ENCODE measurements at places on chromosomes 3 and 15.

GRCh38 chr3:162175878-162176277 lies 679.3 kb downstream of the OTOL1 start:
- DNase-seq = no peak

DNA sequence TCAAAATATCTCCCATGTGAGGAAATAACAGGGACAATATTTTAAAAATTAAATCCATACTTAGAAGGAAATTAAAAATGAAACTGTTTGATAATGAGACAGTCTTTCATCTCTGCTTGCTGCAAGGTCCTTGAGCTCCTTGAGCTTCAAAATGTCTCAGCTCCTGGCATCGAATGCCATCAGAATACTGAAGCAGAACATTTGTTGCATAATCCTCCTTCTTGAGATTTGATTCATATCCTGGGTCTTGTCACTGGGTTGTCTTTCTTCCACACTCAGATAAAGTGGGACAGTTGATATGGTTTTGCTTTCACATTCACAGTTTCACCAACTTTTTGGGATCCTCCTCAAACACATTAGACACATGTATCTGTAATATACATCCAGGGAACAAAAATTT lies 27.8 kb downstream of the COL8A1 start:
- DNase-seq = no peak

- no peak for DNase-seq
These were observed 132.8 kb downstream of the TUSC7 start for GRCh38 chr3:116842254-116842957.

DNA sequence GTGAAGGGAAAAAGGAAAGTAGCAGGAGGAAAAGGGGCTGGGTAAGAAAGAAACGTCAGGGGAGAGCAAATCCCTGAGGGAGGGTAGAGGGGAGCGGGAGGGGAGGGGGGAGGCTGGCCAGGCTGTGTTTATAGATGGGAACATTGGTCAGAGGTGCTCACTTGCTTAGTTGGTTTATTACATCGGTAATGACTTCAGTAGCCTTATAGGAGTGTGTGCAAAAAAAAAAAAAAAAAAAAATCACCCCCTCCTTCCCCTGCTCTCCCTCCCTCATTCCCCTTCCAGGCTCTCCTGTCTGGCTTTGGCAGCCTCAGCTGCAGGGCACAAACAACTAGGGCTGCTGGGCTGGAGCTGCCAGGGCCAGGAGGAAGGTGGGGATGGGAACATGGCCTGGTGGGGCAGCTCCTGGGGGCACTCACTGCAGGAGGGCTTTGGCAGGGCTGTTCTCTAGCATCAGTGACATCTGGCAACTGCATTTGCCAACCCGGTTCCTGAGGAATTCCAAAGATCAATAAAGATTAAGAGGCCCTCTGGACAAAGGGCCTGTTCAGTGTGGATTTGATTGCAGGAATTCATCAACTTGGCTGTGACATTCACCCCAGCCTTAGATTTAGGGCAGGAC lies 334.5 kb upstream of the FRG2C start:
- no peak for DNase-seq

- DNase-seq = no peak
These were observed 55.9 kb upstream of the MEF2A start for GRCh38 chr15:99509686-99510461.

GRCh38 chr3:194139814-194140391 lies 4.0 kb downstream of the HES1 start:
- DNase-seq = no peak

GRCh38 chr15:59160880-59161593 lies 45.6 kb upstream of the LDHAL6B start:
- DNase-seq = no peak

DNA sequence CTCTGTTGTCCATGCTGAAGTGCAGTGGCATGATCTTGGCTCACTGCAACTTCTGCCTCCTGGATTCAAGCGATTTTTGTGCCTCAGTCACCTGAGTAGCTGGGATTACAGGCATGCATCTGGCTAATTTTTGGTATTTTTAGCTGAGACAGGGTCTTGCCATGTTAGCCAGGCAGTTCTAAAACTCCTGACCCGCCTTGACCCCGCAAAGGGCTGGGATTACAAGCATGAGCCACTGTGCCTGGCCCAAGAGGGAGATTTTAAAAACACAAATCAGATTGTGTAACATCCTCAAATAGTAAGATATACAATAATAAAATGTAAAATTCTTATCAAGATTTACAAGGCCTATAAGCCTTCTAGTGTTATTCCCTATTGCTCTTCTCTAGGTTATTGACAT lies 62.5 kb upstream of the PHLDB2 start:
- no peak for DNase-seq

GRCh38 chr3:115160295-115160694 lies 13.2 kb upstream of the ZBTB20 start:
- no peak for DNase-seq
